Activated naive CD4-positive, alpha-beta T cell treated with Interleukin-2 at 50 U/mL for 16 hours (primary cell): ENCODE measurements at places on chromosomes 5 and 9.
A peak's percentile ranks its signal among the peaks of the same experiment; 100 is the strongest.

DNA sequence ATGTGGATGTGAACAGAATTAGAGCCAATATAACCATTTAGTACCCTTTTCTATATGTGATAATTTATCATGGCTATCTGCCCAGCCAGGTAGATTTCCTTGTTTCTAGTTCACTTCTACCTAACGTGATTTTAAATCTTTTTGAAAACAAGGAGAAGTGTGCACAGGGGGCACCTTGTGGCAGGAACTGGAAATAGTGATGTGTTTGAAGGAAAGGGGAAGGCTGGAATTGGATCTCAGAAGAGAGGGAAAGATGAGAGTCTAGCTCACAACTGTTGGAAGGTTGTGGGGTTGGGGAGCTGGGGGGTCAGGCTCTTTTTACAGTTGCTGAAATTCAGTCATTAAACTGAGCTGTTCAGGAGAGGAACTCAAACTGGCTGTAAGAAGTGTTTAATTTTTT is 219.5 kb downstream of the KCTD16 start:
- no peak for DNase-seq

DNA sequence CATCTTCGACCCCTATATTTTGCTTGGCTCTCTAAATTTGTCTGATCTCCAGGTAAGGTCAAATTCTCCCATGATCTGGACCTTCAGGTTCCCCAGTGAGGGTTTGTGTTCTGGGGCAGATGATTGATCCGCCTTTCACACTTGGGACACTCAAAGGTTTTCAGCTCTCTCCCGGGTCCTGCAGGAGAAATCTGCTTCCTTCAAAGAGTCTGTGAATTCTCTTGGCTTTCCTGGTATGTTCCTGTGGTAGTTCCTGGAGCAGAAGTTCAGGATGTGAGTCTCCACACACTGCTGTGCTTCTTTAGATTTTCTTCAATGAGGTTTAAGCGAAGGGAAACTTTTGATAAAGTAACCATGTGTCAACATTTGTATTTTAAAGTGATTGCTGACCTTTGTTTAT is 318.0 kb downstream of the TAF11L14 start:
- no peak for DNase-seq

DNA sequence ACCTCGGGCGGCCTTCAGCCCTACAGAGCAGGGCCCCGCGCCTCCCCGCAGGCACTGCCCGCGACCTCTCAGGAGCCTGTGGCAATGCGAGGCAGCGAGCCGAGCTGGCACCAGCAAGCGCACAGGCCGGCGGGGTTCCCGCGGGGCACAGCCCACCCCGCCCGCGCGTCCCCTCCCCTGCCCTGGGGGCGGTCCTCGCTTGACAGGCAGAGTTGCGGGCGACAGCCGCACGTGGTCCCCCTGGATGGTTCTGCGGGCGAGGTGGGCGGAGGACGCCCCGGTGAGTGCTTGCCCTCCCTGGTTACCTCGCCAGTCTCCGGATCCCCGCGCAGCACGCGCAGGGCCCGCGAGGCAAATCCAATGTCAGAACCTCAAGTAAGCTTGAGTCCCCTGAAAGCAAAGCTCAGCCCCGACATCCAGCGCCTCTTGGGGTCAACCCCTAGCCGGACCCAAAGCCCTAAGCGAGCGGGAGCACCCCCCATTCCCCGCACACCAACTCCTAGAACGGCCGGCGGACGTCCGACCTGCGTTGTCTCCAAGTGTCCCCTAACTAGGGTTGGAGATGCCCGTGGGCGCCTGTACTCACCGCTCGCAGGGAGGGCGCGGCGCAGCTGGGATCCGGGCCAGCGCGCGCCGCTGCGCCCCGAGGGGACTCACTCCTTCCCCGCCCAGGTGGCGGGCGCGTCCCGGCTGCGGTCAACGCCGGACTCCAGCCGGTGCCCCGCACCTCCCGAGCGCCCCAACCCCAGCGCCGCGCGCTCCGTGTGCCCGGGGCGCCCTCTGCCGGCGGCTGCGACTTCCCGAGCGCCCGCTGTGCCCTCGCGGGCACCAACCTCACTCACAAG is at the start of gene DRD1:
TSS of gene DRD1 (minus strand) at position 123 of the 845 bp plus-strand sequence. CDS start 1,083 bp downstream, outside the sequence.
- peak; percentile 54 for DNase-seq

DNA sequence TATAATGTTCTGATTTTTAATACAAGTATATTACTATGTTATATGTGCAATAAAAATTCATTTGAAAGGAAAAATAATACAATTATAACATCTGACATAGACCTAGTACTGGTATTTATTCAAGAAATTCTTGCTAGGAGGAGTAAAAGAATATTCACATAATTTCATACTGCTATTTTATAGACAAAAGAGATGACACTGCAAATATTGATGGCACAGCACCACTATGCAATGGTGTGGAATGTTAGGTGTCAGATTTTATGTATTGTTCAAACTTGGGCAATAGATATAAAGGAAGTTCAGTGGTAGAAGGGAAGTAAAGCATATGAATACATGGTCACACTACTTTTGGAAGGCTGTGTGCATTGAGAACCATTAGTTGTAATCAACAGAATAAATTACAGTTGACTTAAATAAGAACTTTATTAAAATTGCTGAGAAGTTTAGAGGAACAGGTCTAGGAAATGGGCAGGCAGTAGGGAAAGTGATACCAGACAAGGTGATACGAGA is 143.9 kb downstream of the OR2K2 start:
- DNase-seq: no peak

- DNase-seq: no peak
Observed at GRCh38 chr9:23524607-23525155, 301.4 kb downstream of the ELAVL2 start.

DNA sequence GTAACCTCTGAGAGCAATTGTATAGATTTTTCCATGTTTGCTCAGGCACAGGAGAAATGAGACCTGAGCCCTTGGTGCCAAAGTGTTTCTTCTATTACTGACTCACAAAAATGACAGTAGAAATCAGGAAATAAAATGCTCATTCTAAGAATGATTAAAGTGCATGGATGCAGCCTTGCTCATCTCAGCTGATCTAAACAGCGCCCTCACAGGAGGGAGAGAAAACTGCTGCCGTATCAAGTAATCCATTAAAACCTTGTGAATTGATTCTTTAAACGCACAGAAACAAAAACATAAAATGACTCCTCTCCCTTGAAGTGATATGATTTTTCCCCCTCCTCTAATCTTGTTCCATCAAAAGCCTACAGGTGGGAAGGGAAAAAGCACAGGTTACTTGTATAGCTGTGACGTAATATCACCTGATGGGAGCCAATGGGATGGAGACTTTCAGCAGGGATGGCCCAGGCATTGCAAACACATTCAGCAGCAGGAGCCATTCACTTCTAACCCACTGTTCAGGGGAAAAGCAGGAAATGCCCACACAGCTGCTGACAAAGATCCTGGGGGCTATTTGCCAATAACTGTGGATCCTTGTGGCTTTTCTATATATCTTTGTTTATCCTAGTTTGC is 76.7 kb downstream of the PLCXD3 start:
- no peak for DNase-seq

GRCh38 chr5:139911425-139912120 is 116.0 kb downstream of the PSD2 start:
- no peak for DNase-seq

DNA sequence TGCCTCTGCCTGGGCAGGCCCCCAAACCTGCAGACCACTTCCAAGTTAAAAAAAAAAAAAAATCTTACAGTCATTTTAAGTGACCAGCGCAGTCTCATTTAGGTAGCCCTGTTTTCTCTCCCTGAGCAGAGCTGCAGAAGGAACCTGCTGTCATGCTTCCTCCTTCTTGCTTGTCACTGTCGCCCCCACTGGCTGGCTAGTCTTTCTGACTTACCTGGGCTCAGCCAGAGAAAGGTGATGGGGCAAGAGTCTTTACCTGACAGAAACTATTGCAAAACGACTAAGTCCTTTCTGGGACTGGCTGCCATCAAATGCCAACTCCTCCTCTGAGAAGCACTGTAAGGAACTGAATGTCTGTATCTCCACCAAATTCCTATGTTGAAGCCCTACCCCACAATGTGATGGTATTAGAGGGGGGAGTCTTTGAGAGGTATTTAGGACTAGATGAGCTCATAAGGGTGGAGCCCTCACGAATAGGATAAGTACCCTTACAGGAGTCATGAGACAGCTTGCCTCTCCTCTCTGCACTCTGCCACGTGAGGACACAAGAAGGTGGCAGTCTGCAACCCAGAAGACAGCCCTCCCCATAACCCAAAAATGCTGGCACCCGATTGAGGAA is 58.4 kb upstream of the SHC3 start:
- no peak for DNase-seq

DNA sequence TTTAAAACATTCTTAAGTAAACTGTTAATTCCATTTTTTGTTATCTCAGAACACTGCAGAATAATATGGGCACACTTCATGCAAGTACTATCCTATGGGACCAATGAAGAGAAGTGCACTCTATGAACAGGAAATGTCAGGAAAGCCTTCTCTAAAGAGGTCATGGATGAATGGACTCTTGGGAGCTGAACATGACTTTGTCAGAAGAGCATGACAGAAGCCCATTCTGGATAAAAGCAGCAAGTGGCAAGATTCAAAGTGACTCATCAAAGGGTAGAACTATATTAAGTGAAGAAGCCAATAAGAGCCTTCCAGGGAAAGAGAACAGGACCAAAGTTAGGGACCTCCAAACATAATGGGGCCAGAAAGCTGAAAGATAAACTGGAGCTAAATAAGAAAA is 94.0 kb downstream of the RAPGEF6 start:
- no peak for DNase-seq

GRCh38 chr9:16530669-16531642 is 339.5 kb downstream of the BNC2 start:
- no peak for DNase-seq

- DNase-seq: no peak
Observed at GRCh38 chr5:75512383-75513074, 838 bp downstream of the POLK start.

- peak; percentile 79 for DNase-seq
Observed at GRCh38 chr5:132103332-132103951, 29.9 kb downstream of the CSF2 start.

DNA sequence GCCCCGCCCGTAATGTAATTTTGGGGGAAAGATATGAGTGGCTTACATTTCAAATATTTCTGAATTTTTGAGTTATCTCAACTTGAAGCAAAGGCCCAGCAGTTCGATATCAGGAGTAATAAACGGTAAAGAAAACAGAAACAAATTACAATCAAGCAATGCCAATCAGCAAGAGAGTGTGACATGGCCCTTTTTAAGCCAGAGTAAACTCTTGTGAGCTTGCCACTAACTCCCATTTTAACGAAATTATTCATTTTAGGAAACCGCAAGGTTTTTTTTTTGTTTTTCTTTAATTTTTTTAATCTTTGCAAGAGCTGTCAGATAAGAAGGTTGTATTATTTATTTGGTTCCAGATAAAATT is 17.6 kb upstream of the CDK7 start:
- DNase-seq: no peak

GRCh38 chr5:8188874-8189565 is 320.1 kb downstream of the MTRR start:
- DNase-seq: no peak

DNA sequence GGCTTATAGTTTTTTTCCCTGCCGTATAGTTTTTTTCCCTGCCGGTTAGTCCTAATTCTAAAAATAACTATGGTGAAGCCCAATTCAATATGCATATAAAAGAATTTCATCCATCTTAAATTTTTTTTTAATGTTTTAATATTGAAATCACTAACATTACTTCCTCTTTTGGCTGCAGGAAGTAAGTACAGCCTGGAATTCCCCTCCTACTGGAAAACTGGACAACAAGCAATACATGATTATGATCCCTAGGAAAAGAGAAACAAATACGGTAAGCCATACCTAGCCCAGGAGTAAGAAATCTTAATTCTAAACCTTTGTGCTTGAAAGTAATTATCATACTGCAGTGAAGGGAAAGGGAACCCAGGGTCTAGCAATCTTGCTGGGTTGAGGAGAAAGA is 119.0 kb downstream of the NR3C1 start:
- DNase-seq: no peak

DNA sequence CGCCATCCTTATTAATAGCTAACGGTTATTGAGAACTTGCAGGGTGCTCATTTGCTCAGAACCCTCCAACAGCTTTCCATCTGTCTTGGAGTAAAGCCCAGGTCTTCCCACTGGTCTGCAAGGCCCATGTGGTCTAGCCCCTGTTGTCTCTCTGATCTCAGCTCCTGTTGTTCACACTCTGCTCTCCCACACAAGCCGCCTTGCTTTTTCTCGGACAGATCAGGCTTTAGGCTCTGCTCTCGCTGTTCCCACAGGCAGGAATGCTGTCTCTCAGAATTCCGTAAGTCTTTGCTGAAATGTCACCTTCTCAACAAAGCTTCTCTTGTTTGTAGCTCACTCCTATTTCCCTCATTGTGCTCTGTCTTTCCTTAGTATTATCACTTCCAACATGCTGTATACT is 34.3 kb downstream of the GPR107 start:
- no peak for DNase-seq

GRCh38 chr5:23013395-23013998 is 160.4 kb upstream of the CDH12 start:
- DNase-seq: no peak

- DNase-seq: no peak
Observed at GRCh38 chr5:132915681-132916080, 42.2 kb downstream of the LEAP2 start.

DNA sequence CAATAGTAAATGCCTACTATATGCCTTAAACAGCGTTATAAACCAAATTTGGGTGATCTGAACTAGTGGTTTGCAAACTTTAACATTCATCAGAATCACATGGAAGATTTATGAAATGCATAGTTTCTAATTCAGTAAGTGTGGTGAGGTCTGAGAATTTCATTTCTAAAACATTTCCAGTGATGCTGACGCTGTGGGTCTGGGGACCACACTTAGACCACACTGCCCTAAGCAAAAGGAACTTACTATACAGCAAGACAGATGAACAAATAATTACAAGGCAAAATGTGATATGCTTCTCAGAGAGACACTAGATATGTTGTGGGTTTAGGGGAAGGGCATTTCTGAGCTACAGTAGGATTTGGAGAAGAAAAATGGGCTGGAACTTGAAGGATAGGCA is 72.6 kb downstream of the OXCT1 start:
- DNase-seq: no peak

DNA sequence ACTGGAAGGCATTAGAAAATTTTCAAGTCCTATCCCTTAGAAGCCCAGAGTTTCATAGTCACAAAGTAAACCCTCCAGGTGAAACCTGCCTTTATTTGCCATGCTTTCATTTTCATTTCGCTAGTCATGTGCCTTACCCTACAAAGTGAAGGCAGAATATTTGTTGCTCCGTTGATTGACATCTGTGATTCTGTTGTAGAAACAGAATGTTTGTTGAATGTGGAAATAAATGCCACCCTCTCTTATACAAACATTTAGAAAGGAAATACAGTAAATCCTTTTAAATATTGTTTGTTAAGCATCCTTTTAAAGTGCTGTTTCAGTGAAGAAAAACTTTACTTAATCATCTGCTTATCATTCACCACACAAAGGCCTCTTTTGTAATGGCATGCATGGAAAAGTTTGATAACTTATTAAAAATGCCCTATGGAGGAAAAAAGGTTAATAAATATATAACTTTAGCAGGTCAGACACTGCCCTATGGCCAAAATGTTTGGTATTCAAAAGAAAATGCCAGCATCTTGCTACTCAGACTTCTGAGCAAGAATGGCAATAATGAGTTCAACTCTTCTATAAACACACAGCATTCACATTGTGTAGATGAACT is 34.3 kb upstream of the CAST start:
- DNase-seq: no peak

GRCh38 chr5:122415030-122415800 is 103.2 kb downstream of the SNCAIP start:
- no peak for DNase-seq

GRCh38 chr9:85186218-85186585 is 516.7 kb downstream of the NTRK2 start:
- DNase-seq: no peak
